Activated CD4-positive, alpha-beta T cell treated with anti-CD3 and anti-CD28 coated beads for 36 hours (primary cell): ENCODE measurements at places on chromosomes 7 and 10. TPM values are rescaled to one million over a fixed set of nuclear protein-coding genes. Genes with fewer than 3 reads are reported as not detected.
A peak's percentile ranks its signal among the peaks of the same experiment; 100 is the strongest.

The SAMD8 gene
- total RNA-seq = 20.5 TPM

The AKR1C8 gene
- not detected for total RNA-seq

The CLDN15 gene
- 17.2 TPM for total RNA-seq

The HSPA12A gene
- total RNA-seq = 0.74 TPM

The MEOX2 gene
- not detected for total RNA-seq

The HOGA1 gene
- total RNA-seq = not detected

The RHEB gene
- total RNA-seq = 43.0 TPM

The TBC1D12 gene
- 0.39 TPM for total RNA-seq

The BLNK gene
- not detected for total RNA-seq

- no peak overlapping the region for H3K4me3 ChIP-seq
- DNase-seq = no peak
- no peaks in the 10 kb centered on the region for H3K4me1 ChIP-seq
- no peak overlapping the region for H3K27ac ChIP-seq
Measured at GRCh38 chr7:154304231-154304630, 252.0 kb downstream of the DPP6 start.

GRCh38 chr10:21406595-21407193 is 118.8 kb downstream of the SKIDA1 start:
- no peaks in the 10 kb centered on the region for H3K36me3 ChIP-seq
- H3K27me3 ChIP-seq = no peaks in the 10 kb centered on the region
- DNase-seq = peak; percentile 27
- H3K4me1 ChIP-seq = peaks cover 18% of the 10 kb centered on the region

- peaks cover 2% of the 10 kb centered on the region for H3K27me3 ChIP-seq
- H3K4me1 ChIP-seq = no peaks in the 10 kb centered on the region
- no peak overlapping the region for H3K4me3 ChIP-seq
- peaks cover 2% of the 10 kb centered on the region for H3K36me3 ChIP-seq
Measured at GRCh38 chr7:140981951-140982350, 32.8 kb downstream of the MRPS33 start.

GRCh38 chr7:46393142-46393541 is 472.1 kb upstream of the IGFBP3 start:
- no peak for DNase-seq
- no peaks in the 10 kb centered on the region for H3K4me1 ChIP-seq
- no peak overlapping the region for H3K27ac ChIP-seq
- H3K4me3 ChIP-seq = no peak overlapping the region

DNA sequence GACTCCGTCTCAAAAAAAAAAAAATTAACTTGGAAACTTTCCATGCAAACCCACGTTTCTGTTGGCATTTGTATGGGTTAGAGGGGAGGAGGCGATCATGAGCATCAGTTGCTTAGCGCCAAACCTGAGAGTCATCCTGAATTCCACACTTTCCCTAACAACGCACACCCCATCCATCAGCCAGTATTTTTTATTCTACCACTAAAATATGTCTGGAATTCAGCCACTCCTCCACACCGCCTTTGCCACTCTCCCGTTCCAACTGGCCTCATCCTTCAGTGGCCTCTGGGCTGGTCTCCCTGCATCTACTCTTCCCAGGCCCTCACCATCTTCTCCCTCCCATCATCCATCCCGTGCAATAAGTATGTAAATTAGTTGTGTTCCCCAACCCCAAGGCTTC is 4.7 kb upstream of the LMBR1 start:
- no peaks in the 10 kb centered on the region for H3K27me3 ChIP-seq
- peaks cover 26% of the 10 kb centered on the region for H3K4me1 ChIP-seq
- no peaks in the 10 kb centered on the region for H3K36me3 ChIP-seq

DNA sequence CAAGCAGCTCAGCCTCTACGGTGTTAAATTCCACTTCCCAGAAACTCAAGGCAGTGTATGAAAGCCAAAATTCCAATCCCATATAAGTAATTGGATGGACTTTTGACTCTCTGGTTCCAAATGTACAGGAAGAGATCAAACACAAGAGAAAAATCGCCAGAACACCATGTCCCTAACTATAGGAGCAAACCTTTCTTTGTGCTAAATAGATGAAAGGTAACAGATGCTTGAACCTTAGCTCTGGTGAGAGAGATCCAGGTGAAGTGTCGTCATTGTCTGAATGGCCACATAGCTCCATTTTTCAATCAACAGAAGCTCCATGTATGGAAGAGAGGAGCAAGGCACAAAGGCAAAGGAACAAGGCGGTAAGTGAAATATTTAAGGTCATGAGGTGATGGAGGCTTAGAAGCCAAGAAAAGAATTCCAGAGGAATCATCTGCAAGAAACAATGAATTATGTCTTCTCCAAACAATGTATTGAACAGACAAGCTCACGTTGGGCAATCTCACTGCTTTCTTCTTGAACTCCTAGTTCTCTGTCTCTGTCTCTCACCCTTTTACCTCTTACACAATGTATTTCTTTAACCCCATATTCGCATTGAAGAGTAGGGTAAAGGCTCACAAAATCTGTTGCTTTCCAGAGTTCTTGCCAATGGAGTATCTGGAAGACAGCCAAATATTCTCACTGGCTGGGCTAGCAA is 585.1 kb downstream of the GATA3 start:
- no peaks in the 10 kb centered on the region for H3K27me3 ChIP-seq
- H3K4me3 ChIP-seq = no peak overlapping the region
- DNase-seq = no peak
- no peaks in the 10 kb centered on the region for H3K4me1 ChIP-seq
- H3K27ac ChIP-seq = no peak overlapping the region

- DNase-seq = peak; percentile 29
- H3K27me3 ChIP-seq = peaks cover 3% of the 10 kb centered on the region
- H3K4me3 ChIP-seq = no peak overlapping the region
- no peaks in the 10 kb centered on the region for H3K36me3 ChIP-seq
- no peak overlapping the region for H3K27ac ChIP-seq
- H3K4me1 ChIP-seq = peaks cover 2% of the 10 kb centered on the region
Measured at GRCh38 chr10:45253183-45253914, 62.1 kb downstream of the OR13A1 start.

DNA sequence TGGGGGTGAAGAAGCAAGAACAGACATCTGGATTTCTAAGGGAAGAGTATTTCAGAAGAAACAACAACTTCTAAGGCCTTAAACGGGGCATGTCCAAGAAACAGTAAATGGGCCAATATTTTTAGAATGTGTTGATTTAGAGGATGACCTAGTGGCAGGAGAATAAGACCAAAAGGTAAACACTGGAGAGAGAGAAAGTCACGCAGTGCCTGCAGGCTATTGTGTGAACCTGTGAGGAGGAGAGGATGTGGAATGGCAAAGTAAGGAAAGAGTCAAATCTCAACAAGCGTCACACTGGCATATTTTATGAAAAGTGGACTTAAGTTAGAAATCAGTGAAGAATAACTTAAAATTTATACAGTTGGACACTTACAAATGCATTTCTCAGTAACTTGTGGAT is 78.1 kb upstream of the EGFR start:
- no peaks in the 10 kb centered on the region for H3K36me3 ChIP-seq
- no peaks in the 10 kb centered on the region for H3K4me1 ChIP-seq
- peaks cover 15% of the 10 kb centered on the region for H3K27me3 ChIP-seq

DNA sequence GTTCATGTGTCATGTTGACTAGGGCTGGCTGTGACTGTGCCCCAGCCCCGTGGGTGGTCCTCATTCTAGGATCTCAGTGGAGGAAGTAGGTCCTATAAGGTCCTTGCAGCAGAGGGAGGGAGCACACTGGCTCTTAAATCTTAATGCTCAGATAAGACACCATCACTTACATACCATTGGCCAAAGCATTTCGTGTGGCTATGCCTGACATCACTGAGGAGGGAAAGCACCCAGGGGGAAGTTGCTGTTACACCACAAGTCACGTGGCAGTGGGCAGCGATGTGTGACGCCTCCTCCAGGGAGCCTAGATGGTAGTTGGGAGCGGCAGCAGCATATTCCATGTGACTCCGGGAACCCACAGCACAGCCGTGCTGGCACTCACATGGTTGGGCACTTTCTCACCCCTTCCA is 224.7 kb upstream of the SH2B2 start:
- no peak overlapping the region for H3K27ac ChIP-seq
- no peaks in the 10 kb centered on the region for H3K27me3 ChIP-seq
- peaks cover 6% of the 10 kb centered on the region for H3K36me3 ChIP-seq
- no peak for DNase-seq
- no peak overlapping the region for H3K4me3 ChIP-seq

GRCh38 chr10:51427758-51428157 is 271.6 kb downstream of the CSTF2T start:
- no peaks in the 10 kb centered on the region for H3K4me1 ChIP-seq
- H3K27ac ChIP-seq = no peak overlapping the region
- peaks cover 2% of the 10 kb centered on the region for H3K27me3 ChIP-seq
- no peak for DNase-seq
- H3K36me3 ChIP-seq = no peaks in the 10 kb centered on the region
- H3K4me3 ChIP-seq = no peak overlapping the region

DNA sequence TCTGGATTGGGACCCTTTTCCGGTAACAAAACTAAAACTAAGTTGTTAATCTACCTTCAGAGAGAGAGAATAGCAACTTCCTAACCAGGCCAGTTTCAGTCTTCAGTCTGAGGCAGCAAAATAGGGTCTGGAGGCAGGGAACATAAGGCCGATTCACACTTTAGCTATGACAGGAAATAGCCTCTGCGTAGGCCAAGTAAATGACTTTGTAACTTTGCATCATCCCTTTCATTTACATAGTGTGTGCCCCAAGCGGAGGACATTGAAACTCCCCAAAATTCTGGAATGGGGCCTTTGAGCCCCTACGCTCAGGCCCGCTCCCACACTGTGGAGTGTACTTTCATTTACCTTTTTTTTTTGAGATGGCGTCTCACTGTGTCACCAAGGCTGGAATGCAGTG is 1.7 kb upstream of the UPP1 start:
- H3K27me3 ChIP-seq = no peaks in the 10 kb centered on the region
- peaks cover 23% of the 10 kb centered on the region for H3K36me3 ChIP-seq
- H3K4me1 ChIP-seq = peaks cover 78% of the 10 kb centered on the region
- peak overlapping the region; percentile 96 for H3K27ac ChIP-seq
- peak overlapping the region; percentile 81 for H3K4me3 ChIP-seq
- DNase-seq = peak; percentile 35

- H3K36me3 ChIP-seq = peaks cover 2% of the 10 kb centered on the region
- H3K27ac ChIP-seq = no peak overlapping the region
- peaks cover 44% of the 10 kb centered on the region for H3K4me1 ChIP-seq
Measured at GRCh38 chr7:155211173-155211572, 86.5 kb upstream of the INSIG1 start.

DNA sequence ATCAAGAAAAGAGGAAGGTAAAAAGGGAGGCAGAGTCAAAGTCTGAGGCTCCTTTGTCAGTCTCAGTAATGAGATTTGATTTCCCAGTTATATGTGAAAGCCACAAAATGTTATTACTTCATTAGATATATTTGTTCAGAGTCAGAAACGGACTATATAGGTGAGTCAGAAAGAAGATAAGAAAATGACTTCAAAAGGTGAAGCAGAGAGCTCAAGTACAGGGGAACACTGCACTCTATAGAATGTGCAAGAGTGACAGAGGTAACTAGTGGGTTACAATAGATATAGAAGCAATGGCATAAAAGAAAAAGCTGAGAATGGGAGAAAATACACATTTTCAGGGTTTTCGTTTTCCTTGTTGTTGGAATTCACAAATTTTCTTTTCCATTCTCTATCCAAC is 43.3 kb downstream of the DGKB start:
- no peak for DNase-seq
- H3K4me3 ChIP-seq = no peak overlapping the region
- no peaks in the 10 kb centered on the region for H3K27me3 ChIP-seq
- no peaks in the 10 kb centered on the region for H3K36me3 ChIP-seq

- no peak overlapping the region for H3K4me3 ChIP-seq
- peaks cover 3% of the 10 kb centered on the region for H3K4me1 ChIP-seq
- no peak for DNase-seq
- peaks cover 25% of the 10 kb centered on the region for H3K36me3 ChIP-seq
- no peak overlapping the region for H3K27ac ChIP-seq
Measured at GRCh38 chr7:22809902-22810642, 12.6 kb downstream of the TOMM7 start.

DNA sequence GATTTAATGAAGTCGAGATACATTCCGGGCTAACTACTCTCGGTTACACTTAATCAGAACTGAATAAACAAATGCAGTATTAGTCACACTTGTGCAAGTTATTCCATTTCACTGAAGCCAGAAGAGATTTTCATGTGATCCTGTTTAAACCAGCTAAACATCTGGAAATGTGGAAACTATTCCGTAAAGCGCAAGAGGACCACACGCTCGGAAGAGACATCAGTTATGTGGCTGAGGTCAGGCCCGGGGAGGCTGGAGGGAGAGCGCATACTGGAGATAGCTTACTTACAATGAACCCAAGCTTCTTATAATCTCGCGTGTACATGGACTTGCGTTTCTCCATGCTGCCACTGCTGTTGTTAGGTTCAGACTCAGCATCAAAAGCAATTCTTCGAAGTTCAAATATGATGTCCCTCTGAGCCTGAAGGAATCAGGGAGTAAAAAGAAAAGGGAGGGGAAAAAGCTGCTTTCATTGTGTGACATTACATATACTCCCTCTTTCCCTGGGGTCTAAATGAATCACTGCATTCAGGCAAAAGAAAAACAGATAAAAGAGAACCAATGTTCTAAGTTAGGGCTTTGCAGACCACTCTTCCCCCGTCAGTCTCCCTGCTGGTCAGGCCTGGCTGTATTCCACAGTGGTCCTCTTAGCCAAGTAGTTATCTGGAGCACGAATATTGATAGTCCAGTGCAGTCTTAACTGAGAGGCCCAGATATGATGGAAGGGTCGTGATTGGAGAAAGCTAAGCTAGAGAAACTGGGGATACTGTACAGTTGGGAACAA is 237.4 kb downstream of the ELMO1 start:
- H3K4me1 ChIP-seq = peaks cover 9% of the 10 kb centered on the region
- no peak overlapping the region for H3K4me3 ChIP-seq

- H3K4me3 ChIP-seq = no peak overlapping the region
- DNase-seq = no peak
Measured at GRCh38 chr10:69965086-69965485, 87.6 kb upstream of the MACROH2A2 start.

GRCh38 chr7:151759591-151760042 is 117.3 kb downstream of the PRKAG2 start:
- no peak overlapping the region for H3K27ac ChIP-seq
- DNase-seq = peak; percentile 75
- H3K36me3 ChIP-seq = no peaks in the 10 kb centered on the region
- peaks cover 25% of the 10 kb centered on the region for H3K4me1 ChIP-seq

DNA sequence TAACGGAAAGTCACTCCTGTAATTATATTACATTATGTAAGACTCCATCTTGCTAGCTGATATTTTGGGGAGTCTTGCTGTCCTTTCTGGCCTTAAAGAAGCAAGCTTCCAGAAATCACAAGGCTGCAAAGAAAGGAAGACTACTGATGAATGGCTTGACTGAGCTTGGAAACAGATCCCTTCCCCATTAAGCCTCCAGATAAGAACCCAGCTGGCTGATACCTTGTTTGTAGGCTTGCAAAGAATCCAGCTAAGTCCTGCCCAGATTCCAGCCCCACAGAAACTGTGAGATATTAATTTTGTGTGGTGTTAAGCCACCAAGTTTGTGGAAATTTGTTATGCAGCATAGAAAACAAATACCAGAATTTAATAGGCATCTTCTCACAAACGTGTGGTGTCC is 49.9 kb upstream of the TMEM106B start:
- no peaks in the 10 kb centered on the region for H3K36me3 ChIP-seq
- DNase-seq = no peak
- no peaks in the 10 kb centered on the region for H3K27me3 ChIP-seq
- H3K4me3 ChIP-seq = no peak overlapping the region
- peaks cover 2% of the 10 kb centered on the region for H3K4me1 ChIP-seq

GRCh38 chr10:35172574-35172973 is 45.9 kb downstream of the CREM start:
- DNase-seq = no peak
- H3K36me3 ChIP-seq = peaks cover 8% of the 10 kb centered on the region
- H3K27ac ChIP-seq = no peak overlapping the region
- H3K4me1 ChIP-seq = peaks cover 5% of the 10 kb centered on the region
- no peak overlapping the region for H3K4me3 ChIP-seq
